ENCODE measurements at places on chromosomes 5 and 9.

- DNase-seq, result no peak
These were observed 19.5 kb downstream of the MYMK start for GRCh38 chr9:133505186-133505830.

DNA sequence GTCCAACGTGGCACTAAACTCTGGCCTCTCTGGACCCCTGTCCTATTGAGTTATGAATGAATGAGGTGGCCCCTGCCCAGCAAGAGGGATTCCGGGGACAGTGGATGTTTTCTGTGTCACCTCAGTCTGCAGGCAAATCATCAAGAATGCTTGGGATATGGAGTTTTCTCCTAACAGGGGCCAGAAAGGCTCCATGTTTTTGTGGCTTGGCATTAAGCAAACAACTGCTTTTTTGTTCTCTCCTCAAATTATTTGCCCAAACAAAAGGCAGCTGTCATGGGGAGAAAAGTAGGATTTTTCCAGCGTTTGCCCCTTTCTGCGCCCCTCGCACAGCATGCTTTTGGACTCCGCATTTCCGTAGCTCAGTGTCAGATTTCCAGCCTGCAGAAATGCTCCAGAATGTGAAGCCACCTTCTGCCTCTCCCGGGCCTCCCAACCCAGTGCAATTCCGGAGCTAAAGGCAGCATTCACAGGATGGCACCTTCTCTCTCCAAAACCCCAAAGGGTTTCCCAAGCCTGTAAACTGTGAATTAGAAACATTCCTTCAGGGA lies 553.3 kb downstream of the CCDC171 start:
- DNase-seq, result no peak

DNA sequence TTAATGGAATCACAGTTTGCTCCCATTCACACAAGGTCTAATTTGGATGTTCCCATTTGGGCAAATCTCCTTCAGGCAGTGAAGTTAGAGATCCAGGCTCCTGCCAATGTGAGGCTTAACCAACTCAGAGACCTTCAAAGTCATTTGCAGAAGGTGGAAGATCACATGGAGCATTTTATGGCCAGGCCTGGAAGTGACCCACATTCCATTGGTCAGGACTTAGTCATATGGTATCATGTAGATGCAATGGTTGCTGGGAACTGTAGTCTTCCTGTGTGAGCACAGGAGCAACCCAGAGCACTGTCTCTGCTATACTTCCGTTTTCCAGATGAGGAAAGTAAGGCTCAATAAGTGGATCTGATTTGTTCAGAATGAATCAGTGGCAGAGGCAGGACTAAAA lies 292.7 kb upstream of the SMARCA2 start:
- no peak for DNase-seq

DNA sequence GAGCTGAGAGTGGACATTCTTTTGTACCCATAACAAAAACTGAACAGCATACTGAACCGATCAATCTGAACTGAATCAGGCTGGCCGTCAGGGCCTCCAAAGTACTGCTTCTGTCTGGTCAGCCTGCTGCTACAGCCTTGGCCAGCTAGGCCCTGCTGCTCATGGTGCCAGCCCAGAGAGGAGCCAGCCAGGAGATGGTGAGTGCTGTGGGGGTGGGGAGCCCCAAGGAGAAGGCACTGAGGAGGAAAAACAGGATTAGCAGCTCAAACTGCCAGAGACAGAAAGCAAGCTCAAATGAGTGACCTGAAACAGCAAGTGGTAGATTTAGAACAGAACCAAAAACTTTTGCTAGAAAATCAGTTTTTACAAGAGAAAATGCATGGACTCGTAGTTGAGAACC lies 23.9 kb downstream of the SRP19 start:
- DNase-seq, result no peak

DNA sequence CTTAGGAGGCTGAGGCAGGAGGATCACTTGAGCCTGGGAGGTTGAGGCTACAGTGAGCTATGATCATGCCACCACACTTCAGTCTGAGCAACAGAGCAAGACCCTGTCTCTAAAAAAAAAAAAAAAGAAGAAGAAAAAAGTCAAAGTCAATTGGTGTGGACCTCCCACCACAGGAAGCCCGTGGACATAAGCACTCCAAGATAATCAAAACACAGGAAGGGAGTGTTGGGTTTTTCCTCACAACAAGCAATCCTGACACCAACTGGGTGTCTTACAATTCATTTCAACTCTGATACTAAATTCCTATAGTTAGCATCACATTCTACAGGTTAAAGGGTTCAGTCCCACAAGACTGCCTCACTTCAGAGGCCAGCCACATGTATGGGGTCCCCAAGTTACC lies 70.7 kb downstream of the PDE6A start:
- no peak for DNase-seq

DNA sequence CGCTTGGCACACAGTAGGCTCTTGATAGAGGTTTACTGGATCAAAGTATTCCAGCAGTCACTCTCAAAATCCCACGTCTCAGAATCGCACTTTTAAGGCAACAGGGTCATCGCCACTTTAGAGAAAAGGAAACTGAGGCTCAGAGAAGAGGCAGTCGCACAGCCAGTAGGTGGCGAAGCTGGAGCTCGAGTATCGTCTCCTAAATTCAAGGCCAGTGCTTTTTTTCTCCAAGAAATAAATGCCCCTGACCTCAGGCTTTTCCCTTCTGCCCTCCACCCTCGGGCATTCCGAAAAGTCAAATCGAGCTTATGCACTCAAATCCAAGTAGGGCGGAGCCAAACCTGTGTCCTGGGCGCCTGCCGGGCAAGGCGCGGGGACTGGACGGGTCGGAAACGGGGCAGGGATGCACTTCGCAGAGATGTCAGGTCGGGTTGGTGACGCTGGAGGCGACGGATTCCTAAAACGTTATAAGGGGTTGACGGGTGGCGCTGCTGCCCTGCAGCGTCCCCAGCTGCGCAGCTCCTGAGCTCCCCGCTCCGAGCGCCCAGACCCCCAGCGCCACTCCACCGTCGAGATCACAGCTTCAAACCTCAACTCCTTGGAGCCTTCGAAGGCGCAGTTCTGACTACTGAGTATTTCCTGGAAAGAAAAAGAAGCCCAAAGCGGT lies 4.7 kb upstream of the FOXB2 start:
- no peak for DNase-seq

DNA sequence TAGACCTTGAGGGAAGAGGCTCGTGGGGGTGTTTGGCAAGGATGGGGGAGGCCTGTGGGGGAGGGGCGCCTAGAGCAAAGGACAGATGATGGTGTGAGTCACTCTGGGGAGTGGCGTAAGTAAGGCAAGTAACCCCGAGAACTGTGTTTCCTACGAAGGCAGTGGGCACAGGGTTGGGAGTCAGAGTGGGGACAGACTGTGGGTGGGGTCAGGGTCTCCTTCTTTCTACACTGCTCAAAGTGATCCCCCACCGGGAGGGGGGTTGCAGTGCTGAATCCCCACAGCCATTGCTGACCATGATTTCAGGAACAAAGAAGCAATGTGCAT lies 136.8 kb downstream of the TENT4A start:
- no peak for DNase-seq

GRCh38 chr5:173003360-173003759 lies 19.8 kb downstream of the ATP6V0E1 start:
- no peak for DNase-seq

GRCh38 chr5:106451998-106452397 lies 1218.7 kb downstream of the EFNA5 start:
- DNase-seq, result no peak

- no peak for DNase-seq
These were observed 27.5 kb downstream of the CCDC152 start for GRCh38 chr5:42784132-42784531.

GRCh38 chr9:88821033-88821745 lies 170.1 kb upstream of the S1PR3 start:
- no peak for DNase-seq

DNA sequence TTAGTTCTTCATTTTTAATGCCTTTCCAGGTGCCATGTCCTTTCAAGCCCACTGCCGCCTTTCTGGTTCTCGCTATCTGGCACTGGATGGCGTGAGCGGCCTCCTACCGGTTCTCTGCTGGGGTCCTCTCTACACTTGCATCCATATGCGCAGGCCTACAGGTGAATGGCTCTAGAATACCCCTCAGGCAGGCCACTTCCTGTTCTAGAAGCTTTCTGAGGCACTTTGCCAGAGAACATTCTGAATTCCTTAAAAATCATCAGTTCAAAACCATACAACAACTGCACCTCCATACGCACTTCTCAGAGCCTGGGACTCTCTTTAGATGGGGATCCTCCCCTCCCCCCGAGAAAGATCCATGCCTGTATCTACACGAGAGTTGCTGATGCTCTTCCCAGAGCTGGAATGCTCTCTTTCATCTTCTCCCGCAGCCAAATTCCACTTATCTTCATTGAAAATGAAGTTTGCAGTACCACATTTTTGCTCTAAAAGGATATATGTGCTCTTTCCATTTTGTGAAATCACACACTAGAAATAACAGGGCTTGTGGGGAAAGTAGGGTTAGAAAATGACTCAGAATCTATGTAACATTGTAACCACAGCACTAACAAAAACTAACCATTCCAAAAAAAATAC lies 1.4 kb upstream of the LHFPL2 start:
- no peak for DNase-seq

GRCh38 chr9:133879615-133880014 lies 112.5 kb downstream of the VAV2 start:
- DNase-seq, result no peak

DNA sequence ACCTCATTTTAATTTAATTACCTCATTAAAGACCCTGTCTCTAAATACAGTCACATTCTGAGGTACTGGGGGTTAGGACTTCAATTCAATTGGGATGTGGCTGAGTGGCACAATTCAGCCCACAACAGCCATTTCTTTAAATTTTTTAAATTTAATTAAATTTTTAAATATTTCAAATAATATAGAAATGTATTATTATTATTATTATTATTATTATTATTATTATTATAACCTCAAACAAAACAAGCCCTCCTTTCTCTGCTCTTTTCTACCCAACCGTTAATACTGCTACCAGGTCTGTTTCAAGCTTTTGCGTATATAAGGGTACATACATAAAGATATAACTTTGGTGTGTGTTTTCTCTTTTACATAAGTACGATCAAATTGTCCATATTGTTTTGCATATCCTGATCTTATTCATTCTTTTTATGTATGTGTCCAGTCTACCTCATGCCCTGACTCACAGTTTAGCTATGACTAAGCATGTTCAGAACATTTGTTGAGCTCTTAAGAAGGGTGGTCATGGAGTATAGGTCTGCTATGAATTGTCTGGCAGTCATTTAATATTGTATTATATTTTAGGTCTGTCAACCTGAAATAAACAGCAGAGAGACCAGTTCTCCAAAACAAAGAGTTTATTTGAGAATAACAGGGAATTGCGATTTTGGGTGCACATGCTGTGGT lies 16.1 kb upstream of the RAB14 start:
- DNase-seq, result no peak

DNA sequence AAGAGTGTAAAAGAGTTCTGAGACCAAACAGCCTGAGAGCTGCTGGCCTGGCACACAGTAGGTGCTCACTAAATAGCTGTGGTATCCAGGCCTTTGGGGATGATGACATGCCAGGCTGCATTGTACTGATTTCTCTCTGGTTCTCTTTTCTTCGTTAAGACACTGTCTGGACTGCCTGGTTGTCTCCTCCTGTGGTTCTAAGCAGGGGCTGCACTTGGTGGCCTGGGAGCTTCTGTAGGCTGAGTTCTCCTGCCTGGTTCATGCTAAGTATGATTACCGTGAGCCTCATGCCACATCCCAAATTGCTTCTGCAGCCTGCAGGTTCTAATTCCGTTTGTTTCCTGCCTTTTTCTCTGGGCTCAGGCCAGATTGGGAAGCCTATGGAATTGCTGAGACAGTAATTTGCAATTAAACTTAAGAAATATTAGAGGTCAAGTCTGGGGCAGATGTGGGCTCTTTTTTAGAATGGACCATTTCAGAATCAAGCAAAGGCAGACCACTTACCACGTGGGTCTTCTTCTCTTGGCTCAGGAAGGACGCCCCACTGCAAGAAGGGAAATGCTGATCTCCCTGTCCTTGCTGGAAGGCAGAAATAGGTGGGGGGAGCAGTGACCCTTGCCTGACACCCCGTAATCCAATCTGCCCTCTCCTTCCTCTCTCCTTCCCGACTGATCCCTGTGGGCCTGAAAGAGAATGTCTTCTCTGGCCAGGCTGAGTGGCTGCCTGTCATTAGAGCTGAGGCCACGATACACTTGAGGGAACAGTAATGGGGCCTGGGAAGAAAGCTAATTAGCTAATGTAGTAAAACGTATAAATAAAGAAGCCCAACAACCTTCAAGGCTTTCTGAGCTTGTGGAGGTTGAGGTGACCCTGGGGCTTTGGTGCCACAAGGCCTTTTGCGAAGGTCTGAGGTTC lies 21.9 kb upstream of the BOD1 start:
- DNase-seq, result no peak

DNA sequence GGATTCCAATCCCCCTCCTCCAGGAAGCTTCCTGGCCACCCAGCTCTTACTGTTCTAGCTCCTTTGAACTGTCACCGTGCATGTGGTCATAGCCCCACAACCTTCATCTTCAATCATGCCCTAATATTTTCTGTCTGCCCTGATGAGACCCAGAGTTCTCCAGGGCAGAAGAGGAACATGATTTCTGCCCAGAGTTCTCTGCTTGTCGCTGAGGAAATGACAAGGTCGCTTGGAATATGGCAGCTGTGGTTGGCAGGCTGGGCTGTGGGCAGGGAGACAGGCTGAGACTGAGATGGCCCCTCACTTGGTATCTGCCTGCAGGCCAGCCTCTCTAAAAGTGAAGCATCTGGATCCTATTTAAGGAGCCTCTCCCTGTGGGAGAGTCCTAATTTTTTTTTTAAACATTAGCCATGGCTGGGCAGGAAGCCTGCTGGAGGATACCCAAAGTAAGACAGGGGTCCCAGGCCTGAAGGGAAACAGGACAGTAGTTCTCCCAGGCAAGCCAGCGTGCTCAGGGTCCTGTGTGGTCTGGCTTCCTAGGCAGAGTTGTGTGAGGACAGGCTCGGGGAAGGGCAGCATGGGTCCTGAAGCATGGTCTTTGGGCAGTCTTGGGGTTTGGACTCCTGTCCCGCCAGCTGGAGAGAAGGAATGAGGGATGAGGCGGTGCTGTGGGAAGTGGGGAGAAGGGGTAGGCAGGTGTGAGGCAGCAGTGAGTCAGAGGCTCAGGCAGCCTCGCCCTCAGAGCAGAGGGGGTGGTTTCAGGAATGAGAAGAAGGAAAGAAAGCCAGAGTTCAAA lies 242.1 kb downstream of the FSTL4 start:
- no peak for DNase-seq

DNA sequence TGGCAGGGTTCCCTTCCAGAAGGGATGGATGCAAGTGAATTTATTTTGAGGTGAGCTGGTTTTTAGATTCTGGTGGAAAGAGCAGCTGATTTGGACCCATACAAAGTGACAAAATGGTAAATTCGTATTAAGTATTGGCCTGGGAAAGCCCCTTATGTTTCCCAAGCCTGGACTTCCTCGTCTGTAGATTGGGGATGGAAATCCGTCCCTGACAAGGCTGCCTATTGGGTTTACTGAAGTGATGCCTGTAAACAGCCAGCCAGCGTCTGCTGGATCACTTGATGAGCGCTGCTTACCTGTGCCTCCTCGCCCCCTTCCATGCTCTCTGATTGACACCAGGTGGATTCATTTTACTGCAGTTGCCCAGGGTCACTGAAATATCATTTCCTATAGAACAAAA lies 233.8 kb downstream of the GADD45G start:
- DNase-seq, result no peak

- no peak for DNase-seq
These were observed 571.2 kb downstream of the EFNA5 start for GRCh38 chr5:107099506-107099905.

- DNase-seq, result no peak
These were observed 47.6 kb downstream of the ECPAS start for GRCh38 chr9:111436571-111436970.

All from activated CD8-positive, alpha-beta memory T cell treated with anti-CD3 and anti-CD28 coated beads for 4 hours (primary cell).